ENCODE measurements at places on chromosomes 5 and 9.

- no peak for DNase-seq
Observed at GRCh38 chr5:106957336-106957735, 713.4 kb downstream of the EFNA5 start.

DNA sequence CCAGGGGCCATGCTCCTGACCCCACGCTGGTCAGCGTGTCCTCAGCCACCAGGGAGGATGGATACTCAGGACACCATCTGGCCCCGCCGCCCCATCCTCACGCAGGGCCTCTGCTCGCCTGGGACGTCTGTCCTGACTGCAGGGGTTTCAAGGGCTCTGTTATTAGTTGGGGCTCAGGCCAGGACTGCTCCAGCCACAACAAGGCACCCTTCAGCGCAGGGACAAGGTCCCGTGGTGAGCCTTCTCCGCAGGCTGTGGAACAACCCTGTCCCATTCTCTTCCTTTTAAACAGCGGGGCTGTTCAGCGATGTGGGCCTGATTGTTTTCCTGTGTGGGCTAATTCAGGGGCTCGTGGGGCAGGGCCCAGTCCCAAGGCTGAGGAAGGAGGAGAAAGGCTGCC lies 61.6 kb downstream of the SEMA4D start:
- DNase-seq = no peak

DNA sequence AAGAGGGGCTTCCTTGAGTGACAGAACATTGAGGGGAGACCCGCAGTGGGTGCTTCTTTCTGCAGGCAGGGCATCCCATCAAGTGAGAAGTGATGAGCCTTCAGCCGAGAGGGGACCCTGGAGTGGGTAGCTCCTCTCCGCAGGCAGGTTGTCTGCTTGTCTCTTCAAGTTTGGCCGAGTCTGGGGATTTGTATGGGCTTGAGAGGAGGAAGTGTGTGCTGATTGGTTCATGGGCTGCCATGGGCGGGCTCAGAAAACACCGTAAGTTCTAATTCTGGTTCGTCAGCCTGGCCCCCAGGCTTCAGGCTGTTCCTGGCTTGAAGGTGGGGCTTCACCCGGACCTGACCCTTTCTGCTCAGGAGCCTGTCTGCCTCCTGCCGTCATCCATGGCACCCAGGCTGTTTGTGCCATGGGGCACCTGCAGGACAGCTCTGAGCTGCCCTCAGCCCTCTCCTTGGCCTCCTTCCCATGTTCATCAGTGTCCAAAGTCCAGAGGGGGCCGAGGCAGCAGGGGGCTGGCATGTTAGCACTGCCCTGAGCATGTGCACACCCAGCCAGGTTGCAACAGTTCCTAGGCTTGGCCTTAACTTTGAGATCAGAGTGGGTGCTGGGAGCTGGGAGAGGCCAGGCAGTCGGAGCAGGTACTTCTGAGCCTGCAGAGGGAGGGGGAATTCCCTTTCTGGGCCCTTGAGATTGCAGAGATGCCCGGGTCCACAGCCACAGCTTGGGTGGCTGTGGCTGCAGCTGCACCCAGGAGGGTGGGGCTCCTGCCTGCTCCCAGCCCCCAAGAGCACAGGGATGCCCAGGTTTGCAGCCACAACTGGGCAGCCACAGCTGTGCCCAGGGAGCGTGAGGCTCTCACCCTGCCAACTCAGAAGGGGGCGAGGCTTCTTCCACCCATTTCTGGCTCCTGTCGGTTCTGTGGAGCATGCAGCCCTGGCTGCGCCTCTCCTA lies 13.5 kb upstream of the DHFR start:
- DNase-seq = no peak

GRCh38 chr5:78659114-78659513 lies 10.5 kb upstream of the LHFPL2 start:
- no peak for DNase-seq

DNA sequence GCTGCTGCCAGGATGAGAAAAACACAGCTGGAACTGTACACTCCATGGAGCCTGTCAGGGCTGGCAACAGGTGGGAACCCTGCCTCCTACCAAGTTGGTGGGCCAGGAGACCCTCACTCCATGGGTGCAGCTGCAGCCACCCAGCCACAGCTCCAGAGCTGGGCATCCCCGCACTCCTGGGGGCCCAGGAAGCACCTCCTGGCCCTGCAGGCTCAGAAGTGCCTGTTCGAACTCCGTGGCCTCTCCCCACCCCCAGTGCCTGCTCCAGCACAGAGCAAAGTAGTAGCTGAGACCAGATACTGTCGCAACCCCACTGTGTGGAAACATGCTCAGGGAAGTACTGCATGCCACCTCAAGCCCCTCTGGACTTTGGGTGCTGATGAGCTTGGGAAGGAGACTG lies 564.0 kb upstream of the ACO1 start:
- no peak for DNase-seq

DNA sequence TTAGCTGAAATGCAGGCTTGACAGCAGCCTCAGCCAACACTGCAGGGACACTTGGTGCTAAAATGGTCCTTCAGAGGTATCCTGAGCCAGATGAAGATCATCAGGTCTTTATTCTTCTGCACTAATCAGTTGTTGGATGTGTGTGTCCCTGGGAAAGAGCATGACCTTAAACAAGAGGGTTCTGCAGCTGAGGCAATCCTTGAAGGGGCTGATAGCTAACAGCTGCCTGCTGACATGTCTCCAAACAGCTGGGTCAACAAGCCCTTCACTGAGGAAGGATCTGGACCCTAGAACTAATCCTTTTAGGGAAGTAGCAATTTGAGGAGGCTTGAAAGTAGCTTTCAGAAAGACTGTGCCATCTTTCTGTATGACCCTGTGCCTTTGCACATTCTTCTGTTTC lies 376.3 kb upstream of the ACTBL2 start:
- DNase-seq = no peak

DNA sequence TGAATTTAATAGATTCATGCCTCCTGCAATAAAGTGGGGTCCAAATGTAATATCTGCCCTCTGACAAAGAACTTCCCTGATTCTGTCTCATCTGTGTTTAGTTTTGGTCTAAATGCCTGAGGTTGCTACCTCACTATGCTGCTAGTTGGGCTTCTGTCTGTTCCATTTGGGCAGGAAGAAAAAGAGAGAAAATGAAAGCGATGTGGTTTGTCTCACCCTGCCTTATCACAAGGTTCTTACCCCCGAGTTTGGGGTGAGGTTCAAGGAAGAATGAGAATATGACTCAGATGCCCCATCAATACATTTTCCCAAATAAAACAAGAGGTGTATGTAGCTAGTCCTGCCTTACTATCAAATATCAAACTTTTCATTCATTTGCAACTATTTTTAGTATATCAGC lies 132.1 kb upstream of the MTAP start:
- DNase-seq = no peak

DNA sequence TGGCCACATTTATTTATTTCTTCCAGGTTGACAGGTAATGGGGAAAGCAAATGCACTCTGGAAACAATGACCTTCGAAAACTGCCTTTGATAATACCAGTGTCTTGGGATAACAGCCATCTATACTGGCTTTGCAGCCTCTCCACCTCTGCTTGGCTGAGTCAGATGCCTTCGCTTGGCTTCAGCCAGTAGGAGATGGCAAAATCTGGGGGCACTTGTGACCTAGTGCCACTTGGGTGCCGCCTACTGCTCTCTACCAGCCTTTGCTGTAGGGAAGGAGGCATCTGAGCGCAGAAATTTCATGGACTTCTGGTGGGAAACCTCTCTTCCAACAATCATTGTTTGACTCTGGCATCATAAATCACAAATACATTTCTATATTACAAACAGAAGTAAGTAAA lies 21.8 kb downstream of the FYB1 start:
- no peak for DNase-seq

GRCh38 chr9:136774416-136775045 lies 10.2 kb upstream of the LCN15 start:
- no peak for DNase-seq

DNA sequence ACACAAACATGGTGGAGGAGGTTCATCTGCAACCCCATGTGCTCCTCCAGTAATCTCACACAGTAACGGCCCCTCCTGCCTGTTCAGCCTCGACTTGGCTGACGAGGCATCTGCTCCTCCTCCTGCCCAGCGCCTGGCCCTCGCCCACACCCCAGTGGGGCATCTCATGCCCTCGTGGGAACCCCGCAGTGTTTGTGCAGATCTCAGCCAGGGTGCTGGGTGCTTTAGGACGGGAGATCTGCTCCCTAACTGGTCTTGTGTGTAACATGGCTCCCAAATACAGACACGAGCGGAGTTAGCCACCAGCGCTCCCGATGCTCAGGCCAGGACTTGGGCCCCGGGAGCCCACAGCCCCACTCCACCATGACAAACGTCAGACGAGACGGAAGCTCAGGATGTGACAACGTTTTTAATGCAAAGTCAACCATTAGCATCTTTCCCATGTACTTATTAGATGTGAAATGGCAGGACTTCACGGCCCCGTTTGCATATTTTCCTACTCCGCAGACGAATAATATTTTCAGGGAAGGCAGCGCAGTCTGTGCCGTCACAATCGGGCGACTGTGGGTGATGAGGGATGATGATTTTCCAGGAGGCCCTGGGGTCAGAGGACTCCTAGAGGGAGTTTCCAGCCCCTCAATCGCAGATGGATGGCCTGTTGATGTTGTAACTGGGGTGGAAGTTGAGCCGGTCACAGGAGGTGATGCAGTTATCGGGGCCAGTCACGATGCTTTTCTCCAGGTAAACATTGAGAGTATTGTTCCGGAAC lies 5.5 kb upstream of the MRPS2 start:
- no peak for DNase-seq

DNA sequence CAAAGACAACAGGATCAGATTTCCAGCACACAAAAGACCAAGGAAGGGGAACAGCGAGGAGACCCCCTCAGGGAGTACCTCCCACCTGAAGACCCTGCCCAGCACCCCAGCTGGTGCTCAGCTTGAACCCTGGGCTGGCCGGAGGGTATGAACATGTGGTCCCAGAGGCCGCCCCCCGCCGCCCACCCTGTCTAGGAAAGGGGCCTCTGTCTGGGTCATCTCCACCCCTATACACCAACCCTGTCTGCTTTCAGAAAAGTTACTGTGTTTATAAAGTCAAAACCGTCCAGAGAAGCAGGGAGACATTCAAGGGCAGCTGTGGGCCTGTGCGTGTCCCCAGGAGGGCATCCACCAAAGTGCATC lies 72.2 kb downstream of the ADAMTS2 start:
- DNase-seq = no peak

GRCh38 chr9:118263949-118264348 lies 559.7 kb downstream of the TLR4 start:
- DNase-seq = no peak
